Cardiac septum (tissue), 1 donor: ENCODE measurements at places on chromosomes 5 and 9. TPM values are rescaled to one million over a fixed set of nuclear protein-coding genes. Genes with fewer than 3 reads are reported as not detected.

RNF224 gene
- not detected for total RNA-seq

HTR1A gene
- total RNA-seq, result not detected

RMRP gene
- total RNA-seq, result 10,677 TPM

GGTA1 gene
- 8.8 TPM for total RNA-seq

TMEM252 gene
- not detected for total RNA-seq

PLAC8L1 gene
- not detected for total RNA-seq

PROB1 gene
- total RNA-seq, result 34.7 TPM

LRRC26 gene
- total RNA-seq, result not detected

DNA sequence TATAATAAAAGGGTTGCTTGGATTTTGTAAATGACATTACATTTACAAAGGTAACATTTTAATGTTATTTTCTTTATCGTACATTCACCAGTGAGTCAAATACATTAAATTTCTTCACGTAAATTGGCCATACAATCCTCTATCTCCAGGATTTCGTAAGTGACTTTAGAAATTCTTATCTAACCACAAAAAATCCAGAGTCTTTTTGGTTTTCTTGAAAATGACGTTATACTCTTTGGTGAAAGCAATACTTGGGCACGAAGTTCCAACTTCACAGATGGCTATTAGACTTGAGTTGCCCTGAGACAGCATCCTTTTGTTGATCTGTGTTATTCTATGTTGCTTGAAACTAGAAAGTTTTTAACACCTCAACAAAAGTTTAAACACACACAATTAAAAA, 87.4 kb upstream of the CDH10 start:
- no peak for DNase-seq

GRCh38 chr9:98241357-98242300, 13.8 kb downstream of the TBC1D2 start:
- no peak for DNase-seq

GRCh38 chr5:83204651-83205050, 127.3 kb downstream of the XRCC4 start:
- DNase-seq, result no peak

DNA sequence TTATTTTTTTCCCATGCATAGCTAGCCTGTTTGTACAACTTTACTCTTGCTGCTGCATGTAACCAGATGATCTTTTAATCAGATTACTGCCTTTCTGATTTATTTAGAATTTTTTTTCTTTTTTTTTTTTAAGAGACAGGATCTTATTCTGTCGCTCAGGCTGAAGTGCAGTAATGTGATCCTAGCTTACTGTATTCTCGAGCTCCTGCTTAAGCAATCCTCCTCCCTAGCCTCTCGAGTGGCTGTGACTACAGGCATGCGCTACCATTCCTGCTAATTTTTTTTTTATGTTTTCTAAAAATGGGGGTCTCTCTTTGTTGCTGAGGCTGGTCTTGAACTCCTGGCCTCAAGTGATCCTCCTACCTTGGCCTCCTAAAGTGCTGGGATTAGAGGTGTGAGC, 9.6 kb downstream of the DCP2 start:
- DNase-seq, result no peak

GRCh38 chr9:89920951-89921350, 316.1 kb downstream of the GADD45G start:
- DNase-seq, result no peak

- no peak for DNase-seq
Measured at GRCh38 chr5:138369706-138370105, 17.2 kb downstream of the KDM3B start.

DNA sequence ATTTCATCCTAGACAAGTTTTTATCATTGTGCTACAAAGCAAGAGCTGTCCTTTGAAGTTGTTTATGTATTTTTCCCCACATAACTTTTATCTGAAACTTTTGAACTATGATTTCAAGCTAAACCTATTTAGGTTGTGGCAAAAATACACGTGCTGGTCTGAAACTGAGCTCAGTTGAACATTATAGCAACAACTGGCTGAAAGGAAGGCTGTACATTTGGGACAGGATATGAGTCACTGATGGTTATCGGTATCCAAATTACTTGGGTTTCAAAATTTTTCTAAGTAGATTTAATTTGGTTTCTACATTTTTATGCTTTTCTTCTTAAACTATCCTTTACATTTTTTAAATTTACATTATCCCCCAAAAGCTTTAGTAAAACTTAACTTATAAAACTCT, 627.3 kb upstream of the NUDT12 start:
- no peak for DNase-seq

DNA sequence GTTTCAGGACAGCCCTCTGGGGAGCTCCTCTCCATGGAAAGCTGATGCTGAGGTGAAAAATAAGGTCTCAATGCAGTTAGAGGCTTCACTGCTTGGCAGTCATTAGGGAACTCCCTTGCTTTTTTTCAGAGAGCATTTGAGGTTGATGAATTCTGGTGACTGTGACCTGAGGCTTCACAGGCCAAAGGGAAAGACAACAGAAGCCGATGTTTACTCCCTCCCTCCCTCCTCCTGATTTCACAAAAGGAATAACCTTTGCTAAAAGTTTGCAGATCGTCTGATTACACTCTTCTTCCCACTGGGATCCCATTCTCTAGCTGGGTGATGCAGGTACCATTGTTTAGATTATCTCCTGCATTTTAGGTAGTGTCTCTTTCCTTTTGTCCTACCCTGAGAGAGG, 329.4 kb downstream of the KIF4B start:
- DNase-seq, result no peak

GRCh38 chr5:41834506-41834905, 35.7 kb downstream of the OXCT1 start:
- no peak for DNase-seq

DNA sequence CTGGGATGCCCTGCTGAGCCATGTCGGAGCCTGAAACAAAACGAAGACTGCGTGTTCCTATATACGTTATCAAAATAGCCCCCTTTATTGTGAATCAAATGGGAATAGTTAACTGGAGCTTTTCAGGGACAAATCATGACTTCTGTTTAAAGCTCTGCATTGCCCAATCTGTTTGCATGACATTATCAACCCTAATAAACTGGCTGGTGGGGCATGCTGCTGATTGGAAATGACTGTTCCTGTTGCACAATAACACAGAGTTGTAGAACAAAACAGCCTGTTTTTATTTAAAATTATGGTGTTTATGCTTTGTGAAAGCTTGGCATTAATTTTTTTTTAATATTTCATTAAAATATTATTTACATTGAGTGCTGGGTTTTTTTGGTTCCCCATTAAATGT, 215.5 kb downstream of the TMEM167A start:
- DNase-seq, result no peak

- no peak for DNase-seq
Measured at GRCh38 chr5:107806705-107807104, 136.0 kb upstream of the EFNA5 start.

- no peak for DNase-seq
Measured at GRCh38 chr5:38553001-38553521, 3.4 kb downstream of the LIFR start.

- no peak for DNase-seq
Measured at GRCh38 chr5:160260881-160261815, 31.8 kb downstream of the FABP6 start.

DNA sequence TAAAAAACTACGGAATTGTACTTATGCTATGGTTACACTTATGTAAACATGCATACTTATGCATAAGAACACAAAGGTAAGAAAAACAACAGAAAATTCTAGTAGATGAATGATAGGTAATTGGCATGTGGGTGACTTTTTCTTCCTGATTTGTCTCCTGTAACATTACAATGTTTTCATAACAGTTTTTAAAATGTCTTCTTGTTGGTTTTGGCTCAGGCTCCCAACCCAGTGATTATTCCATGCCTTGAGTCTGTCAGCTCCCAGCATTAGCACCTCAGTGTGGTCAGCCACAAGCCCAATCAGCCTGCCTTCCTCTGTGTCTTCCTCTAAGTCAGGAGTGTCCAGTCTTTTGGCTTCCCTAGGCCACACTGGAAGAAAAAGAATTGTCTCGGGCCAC, 7.9 kb upstream of the FOXE1 start:
- no peak for DNase-seq

GRCh38 chr5:165504674-165505073, 1999.3 kb downstream of the MAT2B start:
- DNase-seq, result no peak

- peak; percentile 94 for DNase-seq
Measured at GRCh38 chr9:127785933-127786772, at the start of gene CDK9. TSS of gene CDK9 (plus strand) at chr9:127786034. CDS start at chr9:127786149, 115 bp downstream.

GRCh38 chr9:94655739-94656138, 16.4 kb upstream of the FBP1 start:
- DNase-seq, result no peak

- DNase-seq, result no peak
Measured at GRCh38 chr5:80655231-80655774, 520 bp upstream of the DHFR start.

DNA sequence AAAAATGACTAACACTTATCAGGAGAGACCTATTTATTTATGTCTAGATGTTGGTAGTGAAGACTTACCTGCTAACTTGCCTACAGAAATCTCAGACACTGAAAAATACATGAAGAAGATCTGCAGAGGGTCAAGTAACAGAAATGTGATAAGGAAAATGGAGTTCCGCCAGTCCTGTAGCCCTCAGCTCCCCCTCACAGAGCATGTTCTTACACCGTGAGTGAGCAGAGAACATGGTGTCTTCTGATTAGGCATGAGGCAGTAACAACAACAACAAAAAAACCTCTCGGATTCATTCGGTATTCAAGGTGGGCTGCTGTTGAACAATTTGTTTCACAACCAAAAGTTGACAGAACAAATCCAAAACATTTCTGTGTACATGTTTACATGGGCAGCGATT, 162.0 kb upstream of the SNX2 start:
- DNase-seq, result no peak

GRCh38 chr5:61327760-61328753, 4.0 kb upstream of the ZSWIM6 start:
- no peak for DNase-seq

- DNase-seq, result no peak
Measured at GRCh38 chr9:125544484-125544883, 162.5 kb downstream of the MAPKAP1 start.

GRCh38 chr9:100473276-100474081, 530 bp downstream of the TMEFF1 start:
- no peak for DNase-seq

- DNase-seq, result no peak
Measured at GRCh38 chr9:34086864-34087263, 38.2 kb upstream of the UBAP2 start.
